ENCODE measurements at places on chromosomes 12 and 14. TPM values are rescaled to one million over a fixed set of nuclear protein-coding genes. Genes with fewer than 3 reads are reported as not detected.

DNA sequence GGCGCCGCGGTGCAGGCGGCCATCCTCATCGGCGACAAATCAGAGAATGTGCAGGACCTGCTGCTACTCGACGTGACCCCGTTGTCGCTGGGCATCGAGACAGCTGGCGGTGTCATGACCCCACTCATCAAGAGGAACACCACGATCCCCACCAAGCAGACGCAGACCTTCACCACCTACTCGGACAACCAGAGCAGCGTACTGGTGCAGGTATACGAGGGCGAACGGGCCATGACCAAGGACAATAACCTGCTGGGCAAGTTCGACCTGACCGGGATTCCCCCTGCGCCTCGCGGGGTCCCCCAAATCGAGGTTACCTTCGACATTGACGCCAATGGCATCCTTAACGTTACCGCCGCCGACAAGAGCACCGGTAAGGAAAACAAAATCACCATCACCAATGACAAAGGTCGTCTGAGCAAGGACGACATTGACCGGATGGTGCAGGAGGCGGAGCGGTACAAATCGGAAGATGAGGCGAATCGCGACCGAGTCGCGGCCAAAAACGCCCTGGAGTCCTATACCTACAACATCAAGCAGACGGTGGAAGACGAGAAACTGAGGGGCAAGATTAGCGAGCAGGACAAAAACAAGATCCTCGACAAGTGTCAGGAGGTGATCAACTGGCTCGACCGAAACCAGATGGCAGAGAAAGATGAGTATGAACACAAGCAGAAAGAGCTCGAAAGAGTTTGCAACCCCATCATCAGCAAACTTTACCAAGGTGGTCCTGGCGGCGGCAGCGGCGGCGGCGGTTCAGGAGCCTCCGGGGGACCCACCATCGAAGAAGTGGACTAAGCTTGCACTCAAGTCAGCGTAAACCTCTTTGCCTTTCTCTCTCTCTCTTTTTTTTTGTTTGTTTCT lies 1.7 kb downstream of the HSPA2 start:
- peak; percentile 46 for DNase-seq

DNA sequence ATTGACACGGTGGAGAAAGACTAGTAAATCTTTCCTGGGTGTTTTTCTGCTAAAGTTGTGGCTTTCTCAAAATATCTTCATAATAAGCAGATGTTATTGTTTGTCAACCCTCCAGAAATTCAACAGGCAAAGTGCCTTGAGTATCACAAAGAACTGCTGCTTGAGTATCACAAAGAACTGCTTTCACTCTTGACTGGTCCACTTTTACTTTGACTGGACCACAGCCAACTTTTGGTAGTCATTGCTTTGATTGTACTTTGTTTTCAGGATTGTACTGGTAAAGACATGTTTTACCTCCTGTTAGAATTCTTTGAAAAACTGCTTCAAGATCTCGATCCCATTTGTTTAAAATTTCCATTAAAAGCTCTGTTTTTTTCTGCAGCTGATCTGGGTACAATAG lies 62.6 kb downstream of the PDZRN4 start:
- DNase-seq, result no peak

DNA sequence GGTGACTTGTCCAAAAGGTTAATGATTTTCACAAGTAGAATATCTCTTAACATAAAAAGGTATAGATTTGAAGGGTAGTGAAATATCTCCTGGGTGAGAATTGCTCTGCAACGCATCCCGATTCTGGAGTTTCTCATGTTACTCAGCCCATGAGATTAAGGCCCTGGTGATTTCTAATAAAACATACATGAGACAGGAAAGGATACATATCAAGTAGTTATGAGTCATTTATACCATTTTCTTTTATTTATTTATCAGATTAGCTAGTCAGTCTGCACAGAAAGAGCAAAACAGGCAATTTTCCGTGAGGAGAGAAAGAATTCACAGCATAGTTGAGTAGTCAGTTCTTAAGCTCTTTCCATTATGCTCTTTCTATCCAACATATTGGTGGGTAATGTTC lies 535.6 kb upstream of the ATP2B1 start:
- DNase-seq, result no peak

AKAP3 gene
- 3.6 TPM for polyA plus RNA-seq

GRCh38 chr14:90454041-90455000 lies 57.5 kb downstream of the CALM1 start:
- DNase-seq, result peak; percentile 94

YAF2 gene
- 42.6 TPM for polyA plus RNA-seq

DNA sequence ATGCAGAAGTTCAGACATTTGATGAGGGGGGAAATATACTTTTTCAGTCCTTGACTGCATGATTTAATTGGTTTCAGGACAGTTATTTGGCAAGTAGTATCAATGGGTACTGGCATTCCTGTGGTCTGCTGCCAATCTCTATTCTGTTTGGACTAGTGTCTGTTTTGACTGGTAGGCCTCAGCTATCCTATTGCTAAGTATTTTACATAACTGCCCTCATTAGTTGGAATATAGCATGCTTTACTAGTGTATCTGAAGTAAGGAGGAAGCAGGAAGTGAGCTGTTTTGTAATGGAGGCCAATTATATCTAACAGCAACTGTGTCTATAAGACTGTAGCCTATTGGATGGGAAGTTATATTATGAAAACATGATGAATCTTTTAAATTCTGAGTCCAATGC lies 104.3 kb downstream of the FLRT2 start:
- DNase-seq, result no peak

GRCh38 chr14:70018713-70019211 lies 139.5 kb downstream of the SMOC1 start:
- peak; percentile 79 for DNase-seq

DNA sequence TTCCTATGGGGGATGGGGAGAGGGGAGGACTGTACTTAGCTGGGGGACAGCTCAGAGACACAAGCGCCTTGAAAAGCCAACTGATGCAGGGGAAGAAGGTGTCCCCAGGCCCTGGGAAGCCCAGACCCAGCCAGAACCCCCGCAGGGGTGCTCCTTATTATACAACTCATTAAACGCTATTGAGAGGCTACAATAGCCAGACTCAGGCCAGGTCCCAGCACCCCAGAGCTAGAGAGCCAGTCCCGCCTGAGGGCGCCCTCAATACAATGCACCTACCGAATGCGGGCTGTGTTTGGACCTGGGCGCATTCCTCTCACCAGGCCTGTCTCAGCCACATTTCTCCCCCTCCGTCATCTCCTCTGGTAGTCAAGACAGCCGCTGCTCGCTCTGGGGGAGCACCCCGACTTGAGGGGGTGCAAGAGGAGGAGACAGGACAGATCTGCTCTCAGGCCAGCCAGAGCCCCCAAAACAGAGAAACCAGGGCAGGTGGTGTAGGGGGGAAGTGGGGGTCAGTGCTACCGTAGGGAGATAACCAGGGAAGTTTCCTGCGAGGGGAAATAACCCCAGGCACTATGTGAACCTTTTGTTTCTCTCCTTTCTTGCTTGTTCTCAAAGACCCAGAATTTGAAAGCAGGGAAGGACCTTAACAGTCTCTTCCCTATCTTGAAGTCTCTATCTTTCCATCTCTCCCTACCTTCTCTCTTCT lies 6.1 kb upstream of the ASIC1 start:
- no peak for DNase-seq

SPX gene
- polyA plus RNA-seq, result 9.6 TPM

NFKBIA gene
- polyA plus RNA-seq, result 81.2 TPM

GRCh38 chr14:69464829-69465228 lies 19.7 kb upstream of the PLEKHD1 start:
- no peak for DNase-seq

HECTD1 gene
- 67.3 TPM for polyA plus RNA-seq

- no peak for DNase-seq
Observed at GRCh38 chr12:92546259-92546634, 156.5 kb upstream of the PLEKHG7 start.

DNA sequence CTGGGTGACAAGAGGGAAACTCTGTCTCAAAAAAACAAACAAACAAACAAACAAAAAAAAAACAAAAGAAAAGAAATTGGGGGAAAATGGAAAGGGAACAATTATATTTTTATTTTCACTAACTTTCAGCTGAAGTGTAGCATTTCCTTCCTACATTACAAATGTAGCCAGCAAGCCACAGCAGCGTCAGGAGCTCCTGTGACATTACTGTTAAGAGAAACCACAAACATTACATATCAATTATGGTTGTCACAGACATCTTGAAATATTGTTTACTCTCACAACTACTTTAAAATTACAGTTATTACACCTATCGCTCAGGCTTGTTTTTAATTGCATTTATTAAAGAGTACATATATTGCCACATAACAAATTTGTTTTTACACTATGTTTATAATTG lies 49.8 kb upstream of the SLC24A4 start:
- no peak for DNase-seq

DNA sequence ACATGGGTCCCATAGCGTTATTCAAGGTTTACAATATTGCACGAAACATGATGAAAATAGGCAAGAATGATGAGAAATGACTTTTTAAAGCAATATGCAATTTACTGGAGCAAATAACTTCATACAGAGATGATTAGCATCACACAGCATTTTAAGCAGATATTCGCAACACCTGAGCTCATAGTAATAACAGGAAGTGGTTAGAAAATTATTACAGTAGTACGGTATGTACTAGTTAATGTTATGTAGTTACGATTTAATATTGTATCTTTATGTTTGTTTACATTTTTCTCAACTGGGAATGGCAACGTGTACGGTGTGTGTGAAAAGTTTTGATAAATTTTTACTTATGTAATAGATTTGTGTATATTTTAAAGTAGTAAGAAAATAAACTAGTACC lies 102.6 kb downstream of the OSBPL8 start:
- no peak for DNase-seq

GRCh38 chr12:54333420-54334034 lies 8.6 kb downstream of the COPZ1 start:
- DNase-seq, result no peak

DNA sequence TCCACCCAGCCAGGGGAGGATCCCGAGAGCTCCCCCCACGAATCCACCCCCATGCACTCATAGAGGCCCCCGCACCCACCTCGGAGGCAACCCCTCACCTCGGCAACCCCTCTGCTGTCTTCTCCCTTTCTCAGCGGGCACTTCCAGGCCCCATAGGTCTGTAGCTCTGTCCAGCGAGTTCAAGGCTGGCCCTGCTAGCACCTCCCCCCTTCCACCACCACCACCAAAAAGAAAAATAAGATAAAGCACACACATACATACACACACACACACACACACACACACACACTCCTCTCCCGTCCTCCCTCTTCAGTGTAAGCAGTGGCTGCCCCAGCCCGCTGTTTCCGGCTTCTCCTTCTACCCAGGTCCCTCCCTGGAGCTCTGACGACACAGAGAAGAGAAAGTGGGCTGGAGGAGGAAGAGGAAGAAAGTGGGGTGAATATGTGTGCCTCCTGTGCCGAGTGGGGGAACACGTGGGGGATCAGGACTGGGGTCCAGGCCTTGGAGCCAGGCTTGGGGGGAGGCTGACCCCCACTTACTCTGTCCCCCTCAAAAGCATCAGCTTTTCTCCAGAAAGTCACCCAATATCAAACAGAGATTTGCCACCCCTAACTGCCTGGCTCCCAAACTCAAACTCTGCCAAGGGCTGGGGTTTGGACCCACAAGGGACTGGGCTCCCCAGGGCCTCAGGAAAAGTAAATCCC lies at the start of gene STAT6:
STAT6 (minus strand) TSS at position 332 of the 704 bp plus-strand sequence. CDS start 3,084 bp downstream, outside the sequence.
- peak; percentile 92 for DNase-seq

IAPP gene
- not detected for polyA plus RNA-seq

LAG3 gene
- 0.57 TPM for polyA plus RNA-seq

CNIH1 gene
- polyA plus RNA-seq, result 92.2 TPM

GRCh38 chr12:58465418-58465817 lies 454.9 kb downstream of the LRIG3 start:
- DNase-seq, result no peak

SYCP3 gene
- polyA plus RNA-seq, result 0.05 TPM

XRCC3 gene
- polyA plus RNA-seq, result 2.2 TPM
